ENCODE measurements at places on chromosomes 12 and 14.

GRCh38 chr14:87131879-87132278 lies 861.1 kb downstream of the GALC start:
- DNase-seq: no peak

- no peak for DNase-seq
Measured at GRCh38 chr14:66099931-66100330, 386.2 kb upstream of the CCDC196 start.

DNA sequence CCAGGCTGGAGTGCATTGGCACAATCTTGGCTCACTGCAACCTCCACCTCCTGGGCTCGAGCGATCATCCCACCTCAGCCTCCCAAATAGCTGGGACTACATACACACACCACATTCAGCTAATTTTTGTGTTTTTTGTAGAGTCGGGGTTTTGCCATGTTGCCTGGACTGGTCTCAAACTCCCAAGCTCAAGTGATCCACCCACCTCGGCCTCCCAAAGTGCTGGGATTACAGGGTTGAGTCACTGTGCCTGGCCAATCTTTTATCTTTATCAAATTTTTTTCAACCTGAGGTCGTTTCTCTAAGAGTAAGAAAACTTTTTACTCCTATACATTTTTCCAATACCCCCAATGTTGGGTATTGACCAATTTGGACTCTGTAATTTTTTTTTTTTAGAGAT lies 40.0 kb upstream of the NAP1L1 start:
- DNase-seq: no peak

- DNase-seq: no peak
Measured at GRCh38 chr12:108145011-108145410, 15.9 kb downstream of the WSCD2 start.

GRCh38 chr14:68249661-68250451 lies 430.3 kb downstream of the RAD51B start:
- DNase-seq: no peak

Data from DND-41 (cell line).